ENCODE measurements at places on chromosomes 6 and 20. TPM values are rescaled to one million over a fixed set of nuclear protein-coding genes. Genes with fewer than 3 reads are reported as not detected.

DNA sequence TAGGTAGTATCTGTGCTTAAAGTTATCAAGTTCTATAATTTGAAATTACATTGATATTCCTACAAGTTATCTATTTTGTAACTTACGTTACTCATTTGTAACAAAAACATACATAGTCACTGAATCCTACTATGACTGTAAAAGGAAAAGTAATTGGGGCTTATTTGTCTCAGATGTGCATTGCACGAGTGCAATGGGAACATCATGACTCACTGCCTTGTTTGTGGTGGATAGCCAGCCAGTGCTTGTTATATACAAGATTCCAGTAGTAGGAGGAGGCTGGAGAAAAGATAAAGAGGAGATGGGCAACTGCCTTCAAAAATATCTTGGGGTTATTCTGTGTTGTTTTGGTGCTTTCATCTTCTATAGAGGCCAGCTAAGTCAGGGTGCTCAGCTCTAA is 164.1 kb downstream of the RNF144B start:
- DNase-seq = no peak

- no peak for DNase-seq
Observed at GRCh38 chr20:48051794-48052474, 266.7 kb upstream of the SULF2 start.

- DNase-seq = no peak
Observed at GRCh38 chr20:57618091-57618763, 2.0 kb downstream of the ZBP1 start.

The WFDC10A gene
- not detected for polyA plus RNA-seq

DNA sequence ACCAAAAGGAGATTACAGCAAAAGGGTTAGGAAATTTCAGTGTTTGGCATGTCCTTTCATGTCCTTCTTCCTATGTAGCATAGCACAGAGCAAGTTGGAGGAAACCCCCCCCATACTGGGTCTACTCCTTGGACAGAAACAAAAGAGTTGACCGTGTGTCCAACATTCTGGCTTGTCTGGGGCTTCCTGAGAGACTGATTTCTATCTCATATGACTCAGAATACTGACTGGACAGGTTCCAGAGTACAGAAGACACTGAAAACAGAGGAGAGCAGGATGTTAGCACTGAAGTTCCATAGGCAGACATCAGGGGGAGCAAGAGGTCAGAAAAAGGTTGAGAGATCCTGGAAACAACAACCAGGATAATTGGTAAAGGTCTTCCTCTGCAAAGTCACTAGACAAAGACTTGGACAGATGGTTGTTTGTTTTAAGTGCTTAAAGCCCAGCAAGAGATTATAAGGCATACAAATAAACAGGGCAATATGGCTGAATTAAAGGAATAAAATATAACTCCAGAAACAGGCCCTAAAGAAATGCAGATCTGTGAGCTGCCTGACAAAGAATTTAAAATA is 48.4 kb downstream of the USP49 start:
- DNase-seq = peak; percentile 71

The TFAP2D gene
- polyA plus RNA-seq = not detected

DNA sequence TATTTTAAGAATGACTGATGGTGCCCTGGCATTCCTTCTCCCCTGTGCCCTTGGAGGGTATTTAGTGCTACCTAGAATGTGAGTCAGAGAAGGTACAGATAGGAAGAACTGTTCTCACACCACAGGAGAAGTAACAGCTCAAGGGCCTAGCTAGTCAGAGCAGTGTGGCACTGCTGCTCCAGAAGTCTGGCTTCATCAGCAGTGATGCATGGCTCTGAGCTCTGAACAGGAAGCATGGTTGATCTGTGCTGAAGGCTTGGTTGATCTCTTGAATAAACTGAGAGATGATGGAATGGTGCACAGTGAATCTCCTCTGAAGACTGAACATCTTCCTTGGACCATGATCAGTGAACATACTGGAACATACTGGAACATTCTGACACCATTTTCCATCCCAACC is 425.3 kb upstream of the SLC35B3 start:
- no peak for DNase-seq

GRCh38 chr6:145839653-145840052 is 25.1 kb upstream of the FBXO30 start:
- DNase-seq = no peak

DNA sequence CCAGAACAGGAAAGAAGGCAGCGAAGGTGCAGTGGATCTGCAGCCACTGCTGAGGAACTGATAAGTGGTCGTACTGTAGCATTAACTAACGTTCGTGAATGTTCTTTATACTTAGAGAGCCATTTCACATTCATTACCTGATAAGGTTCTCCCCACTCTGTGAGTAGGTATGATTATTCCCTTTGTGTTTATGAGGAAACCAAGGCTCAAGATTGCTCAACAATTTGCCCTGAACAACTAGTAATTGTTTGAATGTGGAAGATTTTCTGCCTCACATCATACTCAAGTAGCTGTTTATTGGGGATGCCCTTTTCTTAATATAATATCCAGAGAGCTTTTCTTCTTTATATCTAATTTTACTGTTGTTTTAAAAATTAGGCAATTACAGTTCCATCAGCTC is 24.9 kb upstream of the ELOVL5 start:
- DNase-seq = no peak

GRCh38 chr6:117681162-117681741 is 6.0 kb downstream of the NUS1 start:
- no peak for DNase-seq

DNA sequence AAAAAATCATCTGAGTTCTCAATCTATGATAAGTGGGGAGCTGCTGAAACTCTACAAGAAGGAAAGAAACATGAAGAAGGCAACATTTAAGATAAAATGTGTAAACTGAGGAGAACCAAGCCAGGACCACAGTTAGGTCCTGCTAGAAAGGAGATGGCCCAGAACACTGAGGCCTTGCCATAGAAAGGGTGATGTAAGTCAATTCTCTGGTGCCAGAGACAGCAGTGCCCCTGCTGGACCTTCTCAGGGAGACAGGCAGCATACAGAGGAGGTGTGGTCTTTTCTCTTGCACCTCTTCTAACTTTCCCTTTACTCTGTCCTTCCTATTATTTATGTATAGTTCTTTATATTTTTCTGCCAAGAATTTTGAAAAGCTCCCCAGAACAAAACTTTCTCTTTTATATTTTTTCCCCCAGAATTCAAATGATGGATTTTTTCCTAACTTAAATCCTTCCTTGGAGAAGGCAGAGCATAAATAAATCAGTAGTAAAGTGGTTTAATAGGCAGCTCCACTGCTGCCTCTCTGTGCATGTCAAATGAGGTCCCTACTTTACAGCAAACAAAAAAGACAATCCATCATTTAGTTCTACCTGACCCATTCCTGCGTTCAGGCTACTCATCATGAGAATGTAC is 9.0 kb downstream of the UQCC2 start:
- peak; percentile 52 for DNase-seq

GRCh38 chr6:25056130-25056529 is 120.4 kb upstream of the RIPOR2 start:
- no peak for DNase-seq

- DNase-seq = no peak
Observed at GRCh38 chr20:45501600-45501999, 13.8 kb downstream of the SPINT3 start.

The LY6G6C gene
- polyA plus RNA-seq = not detected

- no peak for DNase-seq
Observed at GRCh38 chr6:63272397-63272796, 47.4 kb downstream of the LGSN start.

GRCh38 chr6:36248980-36249379 is 20.9 kb upstream of the PNPLA1 start:
- DNase-seq = no peak

The ANGPT4 gene
- polyA plus RNA-seq = 0.24 TPM

DNA sequence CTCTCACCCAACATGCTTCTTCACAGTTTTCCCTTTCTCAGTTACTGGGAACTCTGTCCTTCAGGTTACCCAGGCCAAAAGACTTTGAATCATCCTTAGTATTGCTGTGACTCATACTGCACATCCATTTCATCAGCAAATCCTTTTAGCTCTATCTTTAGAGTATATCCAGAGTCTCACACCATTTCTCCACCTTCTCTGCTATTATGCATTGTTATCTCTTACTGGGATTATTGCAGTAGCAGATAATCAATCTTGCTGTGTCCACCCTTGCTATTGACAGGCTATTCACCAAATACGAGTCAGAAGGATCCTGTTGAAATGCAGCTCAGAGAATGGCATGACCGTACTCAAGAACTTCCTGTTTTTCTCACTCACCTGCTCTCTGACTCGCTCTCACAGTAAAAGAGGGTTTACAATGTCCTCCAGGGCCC is 57.3 kb downstream of the BCKDHB start:
- DNase-seq = no peak

The NOTCH4 gene
- 22.5 TPM for polyA plus RNA-seq

DNA sequence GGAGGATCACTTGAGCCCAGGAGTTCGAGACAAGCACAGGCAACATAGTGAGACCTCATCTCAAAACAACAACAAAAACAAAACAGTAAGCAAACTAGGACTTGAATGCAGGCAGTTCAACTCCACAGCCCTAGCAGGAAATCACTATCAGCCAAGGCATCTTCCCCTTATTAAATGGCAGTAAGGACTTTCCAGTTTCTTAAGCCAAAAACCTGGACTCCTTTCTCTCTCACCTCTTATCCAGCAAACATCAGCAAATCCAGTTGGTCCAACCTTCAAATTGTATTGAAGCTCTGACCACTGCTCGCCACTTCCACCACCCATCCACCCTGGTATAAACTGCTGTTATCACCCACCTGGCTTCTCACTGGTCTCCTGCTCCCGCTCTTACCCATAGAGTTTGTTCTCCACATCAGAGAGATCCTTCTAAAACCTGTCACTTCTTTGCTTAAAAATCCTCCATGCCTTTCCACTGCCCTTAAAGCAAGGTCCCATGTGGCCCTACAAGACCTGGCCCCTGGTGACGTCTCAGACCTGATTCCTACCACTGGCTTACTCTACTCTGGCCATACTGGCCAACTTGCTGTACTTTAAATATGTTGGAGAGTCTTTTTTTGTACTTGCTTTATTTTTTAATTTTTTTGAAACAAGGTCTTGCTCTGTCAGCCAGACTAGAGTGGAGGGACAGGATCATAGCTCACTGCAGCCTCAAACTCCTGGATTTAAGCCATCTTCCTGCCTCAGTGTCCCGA is 27.6 kb downstream of the BCL2L1 start:
- DNase-seq = no peak

DNA sequence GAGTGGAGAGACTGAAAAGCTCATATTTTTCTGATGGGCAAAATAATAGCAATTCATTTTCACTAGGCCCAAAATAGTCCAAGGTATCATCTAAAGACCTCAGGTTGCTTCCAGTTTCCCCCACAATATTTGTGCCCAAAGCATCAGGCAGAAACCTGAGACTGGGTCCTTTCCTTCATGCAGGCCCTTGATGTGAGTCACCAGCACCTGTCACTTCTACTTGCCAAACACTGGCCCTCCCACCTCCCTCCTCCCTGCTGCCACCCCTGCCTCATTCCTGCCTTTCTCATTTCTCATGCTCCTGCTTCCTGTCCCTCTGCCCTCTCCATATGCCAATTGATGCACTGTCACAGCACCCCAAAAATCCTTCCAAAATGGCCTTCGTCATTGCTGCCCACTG is 230.4 kb upstream of the CST7 start:
- DNase-seq = no peak

The EYA4 gene
- polyA plus RNA-seq = 0.99 TPM

DNA sequence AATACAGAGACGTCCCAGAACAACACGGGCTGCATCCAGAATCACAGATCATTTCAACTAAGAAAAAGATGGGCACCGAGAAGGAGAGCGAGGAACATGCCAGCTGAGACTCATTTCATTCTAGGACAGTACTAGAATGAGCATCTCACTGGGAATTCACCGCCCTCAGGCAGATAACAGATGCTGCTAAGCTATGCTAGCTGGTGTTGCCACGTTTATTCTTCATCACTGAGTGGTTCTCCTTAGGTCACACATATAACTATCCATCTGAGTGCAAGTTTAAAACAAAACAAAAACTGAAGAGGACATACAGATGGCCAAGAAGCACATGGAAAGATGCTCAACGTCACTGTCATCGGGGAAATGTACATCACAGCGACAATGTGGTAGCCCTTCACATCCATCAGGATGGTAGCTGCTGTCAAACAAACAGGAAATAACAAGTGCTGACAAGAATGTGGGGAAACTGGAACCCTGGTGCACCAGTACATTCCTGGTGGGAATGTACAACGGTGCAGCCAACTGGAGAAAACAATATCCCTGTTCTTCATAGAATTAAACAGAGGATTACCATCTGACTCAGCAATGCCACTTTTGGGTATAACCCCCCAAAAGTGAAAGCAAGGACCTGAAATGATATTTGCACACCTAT is 97.6 kb downstream of the SLC22A23 start:
- no peak for DNase-seq

DNA sequence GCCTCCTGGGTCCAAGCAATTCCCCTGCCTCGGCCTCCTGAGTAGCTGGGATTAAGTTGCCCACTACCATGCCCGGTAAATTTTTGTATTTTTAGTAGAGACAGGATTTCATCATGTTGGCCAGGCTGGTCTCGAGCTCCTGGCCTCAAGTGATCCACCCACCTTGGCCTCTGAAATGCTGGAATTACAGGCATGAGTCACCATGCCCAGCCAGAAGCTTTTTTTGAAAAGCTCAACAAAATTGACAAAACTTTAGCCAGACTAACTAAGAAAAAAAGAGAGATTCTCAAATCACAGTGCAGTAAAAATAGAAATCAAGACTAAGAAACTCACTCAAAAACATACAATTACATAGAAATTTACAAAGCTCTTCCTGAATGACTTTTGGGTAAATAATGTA is 420.6 kb downstream of the COL12A1 start:
- no peak for DNase-seq

GRCh38 chr20:60750909-60751308 is 501.2 kb upstream of the CDH4 start:
- DNase-seq = no peak

GRCh38 chr20:61705386-61706258 is 360.1 kb downstream of the TAF4 start:
- no peak for DNase-seq

GRCh38 chr6:93932175-93932574 is 512.8 kb upstream of the EPHA7 start:
- DNase-seq = no peak

GRCh38 chr6:78850621-78851020 is 16.7 kb upstream of the IRAK1BP1 start:
- no peak for DNase-seq
